Stimulated activated CD8-positive, alpha-beta memory T cell treated with anti-CD3 and anti-CD28 coated beads, Interleukin-2, amount 100 ng/mL, for 1 hour (primary cell): ENCODE measurements at places on chromosomes 7 and 10.

GRCh38 chr7:140060243-140060630 is 2.5 kb downstream of the PARP12 start:
- DNase-seq = no peak

- no peak for DNase-seq
Measured at GRCh38 chr7:158811461-158811860, 17.8 kb downstream of the ESYT2 start.

- no peak for DNase-seq
Measured at GRCh38 chr10:52410916-52411315, 96.8 kb downstream of the DKK1 start.

DNA sequence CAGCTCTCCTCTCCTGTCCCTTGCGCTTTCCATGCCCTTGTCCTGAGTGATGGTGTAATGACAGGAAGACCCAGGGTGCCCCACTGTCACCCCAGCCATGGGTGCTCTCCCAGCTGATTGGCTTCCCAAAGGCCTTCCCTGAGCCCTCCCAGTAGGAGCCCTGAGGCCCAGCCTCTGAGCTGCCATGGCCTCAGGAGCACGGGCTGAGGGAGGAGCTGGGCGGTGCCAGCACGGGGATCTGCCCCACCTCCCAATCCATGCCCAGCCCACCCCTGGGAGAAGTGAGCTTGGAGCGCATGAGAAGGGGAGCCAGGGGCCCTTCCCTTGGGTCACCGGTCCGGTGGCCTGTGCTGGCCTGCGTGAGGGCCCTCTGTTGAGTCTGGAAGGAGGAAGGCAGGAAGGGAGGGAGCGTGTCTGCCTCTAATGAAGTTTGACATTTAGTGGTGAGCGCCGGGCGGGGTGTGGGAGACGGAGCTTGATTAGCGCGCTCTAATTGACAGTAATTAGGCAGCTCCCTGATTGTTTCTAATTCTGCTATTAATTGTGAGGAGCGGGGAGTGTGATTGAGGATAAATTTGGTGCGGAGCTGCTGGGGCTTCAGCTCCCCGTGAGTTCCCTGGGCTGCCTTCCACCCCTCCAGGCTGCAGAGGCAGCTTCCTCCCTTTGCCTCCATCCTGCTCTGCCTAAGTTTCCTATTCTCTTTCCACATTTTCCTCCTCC is 28.3 kb downstream of the GBX1 start:
- DNase-seq = no peak

- DNase-seq = peak; percentile 17
Measured at GRCh38 chr7:130071701-130072622, 1.6 kb downstream of the KLHDC10 start.

DNA sequence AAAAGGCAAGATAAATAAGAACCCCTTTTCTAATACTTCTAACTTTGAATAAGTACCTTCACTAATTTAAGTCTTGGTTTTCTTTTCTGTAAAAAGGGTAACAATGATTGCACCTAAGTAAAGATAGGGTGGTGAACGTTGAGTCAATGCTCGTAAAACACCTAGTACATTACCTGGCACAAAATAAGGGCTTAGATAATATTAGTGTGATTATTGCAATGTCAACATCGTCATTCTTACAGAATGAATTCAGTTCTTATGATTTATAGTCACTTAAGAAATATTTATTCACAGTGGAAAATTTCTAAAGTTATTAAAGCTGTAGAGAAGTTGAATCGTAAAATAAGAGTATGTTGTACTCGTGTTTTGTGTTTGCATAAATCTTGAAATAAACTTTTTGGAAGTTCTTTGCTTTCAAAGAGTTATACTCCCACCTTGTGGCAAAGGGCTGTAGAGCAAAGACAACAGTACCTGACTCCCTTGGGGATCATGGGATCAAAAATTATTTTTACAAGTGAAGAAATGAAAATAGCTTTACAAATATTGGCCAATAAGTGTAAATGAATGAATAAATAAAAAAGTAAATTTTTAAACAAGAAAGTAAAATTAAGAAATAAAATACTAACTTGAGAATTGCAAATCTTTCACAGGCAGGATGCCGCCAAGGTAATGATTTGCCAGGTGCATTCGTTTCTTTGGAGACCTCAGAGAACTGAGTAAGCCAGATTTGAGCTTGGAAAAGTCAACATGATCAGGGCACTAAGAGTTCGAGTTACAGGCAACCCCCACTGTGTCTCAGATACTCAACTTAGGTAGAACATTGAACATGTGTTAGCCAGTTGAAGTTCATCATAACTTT is 285.8 kb upstream of the CACNA2D1 start:
- no peak for DNase-seq

GRCh38 chr10:6067457-6067856 is 5.3 kb upstream of the IL2RA start:
- DNase-seq = no peak

- no peak for DNase-seq
Measured at GRCh38 chr7:123647106-123647730, 8.4 kb upstream of the LMOD2 start.

DNA sequence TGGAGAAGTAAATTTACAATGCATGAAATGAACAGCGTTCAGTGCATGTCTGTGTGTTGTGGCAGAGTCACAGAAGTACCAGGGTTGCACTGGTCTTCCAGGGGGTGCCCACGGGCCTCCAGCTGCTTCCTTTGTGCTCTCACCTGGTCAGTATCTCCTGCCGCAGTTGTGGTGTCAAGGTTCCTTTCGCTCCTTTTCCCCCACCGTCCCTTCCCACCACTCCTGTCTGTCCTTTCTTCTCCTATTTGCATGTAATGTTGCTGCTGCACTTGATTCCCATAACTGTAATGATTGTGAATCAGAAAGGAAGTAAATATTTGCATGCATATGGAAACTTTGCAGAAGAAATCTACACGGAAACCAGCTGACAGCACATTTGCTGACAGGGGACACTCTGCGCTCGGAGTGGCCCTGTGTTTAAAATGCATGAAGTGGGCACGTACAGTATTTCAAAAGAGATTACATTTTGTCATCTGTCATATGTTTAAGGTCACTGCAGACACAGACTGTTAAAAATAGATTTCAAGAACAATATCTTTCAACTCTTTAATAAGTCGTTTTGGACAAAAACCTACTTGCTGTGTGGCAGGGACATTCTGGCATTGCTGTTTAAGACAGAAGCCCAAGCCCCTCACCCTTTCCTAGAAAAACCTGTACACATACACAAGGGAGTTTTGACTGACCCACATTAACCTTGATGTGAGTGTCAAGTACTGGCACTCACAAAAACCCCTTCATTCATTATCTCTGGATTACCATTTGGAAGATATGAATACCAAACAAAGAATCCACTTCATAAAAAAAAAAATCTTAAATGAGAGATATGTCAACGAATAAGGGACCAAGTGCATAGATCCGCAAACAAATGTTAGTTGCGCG is 336.7 kb upstream of the KLF6 start:
- no peak for DNase-seq

GRCh38 chr7:20364571-20365196 is 34.0 kb downstream of the ITGB8 start:
- DNase-seq = no peak

GRCh38 chr10:1419796-1420610 is 317.3 kb downstream of the ADARB2 start:
- DNase-seq = no peak

DNA sequence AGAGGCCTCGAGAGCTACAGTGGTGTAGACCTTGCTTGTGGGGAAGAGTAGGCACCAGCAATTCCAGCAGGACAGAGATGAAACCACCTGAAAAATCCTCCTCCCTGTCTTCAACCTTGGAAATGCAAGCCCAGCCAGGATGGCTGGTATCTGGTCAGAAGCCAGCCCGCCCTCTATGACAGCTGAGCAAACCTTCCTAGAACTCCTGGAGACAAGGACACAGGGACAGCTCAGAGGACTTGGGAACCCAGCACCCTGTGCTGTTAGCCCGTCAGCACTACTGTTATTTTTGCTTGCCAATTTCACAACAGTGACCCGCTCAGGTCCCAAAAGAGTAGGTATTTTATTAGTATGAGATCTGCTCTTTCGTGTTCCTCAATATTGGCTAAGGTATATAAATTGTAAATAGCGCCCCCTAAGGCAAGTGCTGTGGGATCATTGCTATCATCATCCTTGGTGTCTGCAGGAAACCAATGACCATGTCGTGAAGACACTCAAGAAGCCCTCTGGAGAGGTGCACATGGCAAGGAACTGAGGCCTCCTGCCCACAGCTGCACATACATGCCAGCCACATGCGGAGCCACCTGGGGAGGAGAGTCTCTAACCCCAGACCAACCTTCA is 156.5 kb upstream of the CHST15 start:
- DNase-seq = no peak

- DNase-seq = no peak
Measured at GRCh38 chr7:93719546-93719945, 145.0 kb upstream of the CALCR start.

DNA sequence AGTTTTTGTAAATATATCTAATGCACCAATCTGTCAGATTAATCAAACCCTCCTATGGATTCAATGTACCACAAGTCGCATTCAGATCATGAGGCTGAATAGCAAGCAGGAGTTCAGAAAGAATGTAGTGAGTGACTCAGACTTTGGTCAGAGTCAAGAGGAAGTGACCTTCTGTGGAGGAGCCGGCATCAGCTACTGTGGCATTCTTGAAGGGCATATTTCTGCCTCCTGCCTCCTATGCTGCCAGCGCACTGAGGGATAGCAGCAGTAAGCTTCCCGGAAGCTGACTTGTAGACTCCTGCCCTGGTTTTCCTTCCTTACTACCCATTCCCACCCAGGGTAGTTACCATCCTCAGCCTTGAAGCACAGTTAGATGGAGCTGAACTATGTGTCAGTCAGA is 867.5 kb downstream of the NRG3 start:
- DNase-seq = no peak

- no peak for DNase-seq
Measured at GRCh38 chr7:142348921-142349405, 91.1 kb upstream of the PRSS58 start.

GRCh38 chr7:106982415-106982814 is 62.1 kb upstream of the PRKAR2B start:
- no peak for DNase-seq

GRCh38 chr7:43559171-43559945 is 23.6 kb upstream of the STK17A start:
- no peak for DNase-seq

DNA sequence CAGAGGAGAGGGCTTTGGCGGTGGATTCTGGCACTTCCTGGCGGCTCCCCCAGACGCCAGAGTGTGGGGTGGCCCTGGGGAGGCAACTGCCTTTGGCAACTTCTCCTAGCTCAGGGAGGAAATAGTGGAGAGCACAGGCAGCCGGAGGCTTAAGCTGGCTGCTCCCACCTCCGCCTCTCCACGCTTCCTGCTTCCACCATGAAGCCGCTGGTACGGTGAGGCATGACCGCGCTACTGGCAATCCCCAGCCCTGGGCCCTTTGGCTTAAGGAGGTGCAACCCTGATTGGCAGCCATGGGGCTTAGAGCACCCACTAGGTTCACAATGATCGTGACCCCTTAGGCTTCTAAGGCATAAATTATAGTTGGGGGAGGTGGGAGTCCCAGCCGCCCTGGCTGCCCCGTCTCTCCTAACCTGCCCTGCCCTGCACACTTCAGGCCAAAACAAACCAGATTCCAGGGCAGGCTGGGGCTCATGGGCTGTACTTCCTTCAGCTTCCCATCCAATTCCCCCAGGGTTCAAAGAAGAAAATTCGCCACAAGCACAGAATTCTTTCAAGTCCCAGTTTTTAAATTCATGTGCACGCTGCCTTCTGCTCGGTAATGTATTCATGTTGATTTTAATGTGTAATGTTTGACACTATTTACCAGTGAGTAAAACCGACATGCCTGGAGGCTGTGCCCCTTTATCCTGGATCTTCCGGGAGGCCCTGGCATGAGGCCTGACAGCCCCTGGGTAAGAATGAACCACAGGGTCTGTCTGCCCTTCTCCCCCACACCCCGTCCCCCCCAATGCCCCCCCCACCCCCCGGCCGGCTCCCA is 90.7 kb upstream of the LRRC4 start:
- DNase-seq = no peak

DNA sequence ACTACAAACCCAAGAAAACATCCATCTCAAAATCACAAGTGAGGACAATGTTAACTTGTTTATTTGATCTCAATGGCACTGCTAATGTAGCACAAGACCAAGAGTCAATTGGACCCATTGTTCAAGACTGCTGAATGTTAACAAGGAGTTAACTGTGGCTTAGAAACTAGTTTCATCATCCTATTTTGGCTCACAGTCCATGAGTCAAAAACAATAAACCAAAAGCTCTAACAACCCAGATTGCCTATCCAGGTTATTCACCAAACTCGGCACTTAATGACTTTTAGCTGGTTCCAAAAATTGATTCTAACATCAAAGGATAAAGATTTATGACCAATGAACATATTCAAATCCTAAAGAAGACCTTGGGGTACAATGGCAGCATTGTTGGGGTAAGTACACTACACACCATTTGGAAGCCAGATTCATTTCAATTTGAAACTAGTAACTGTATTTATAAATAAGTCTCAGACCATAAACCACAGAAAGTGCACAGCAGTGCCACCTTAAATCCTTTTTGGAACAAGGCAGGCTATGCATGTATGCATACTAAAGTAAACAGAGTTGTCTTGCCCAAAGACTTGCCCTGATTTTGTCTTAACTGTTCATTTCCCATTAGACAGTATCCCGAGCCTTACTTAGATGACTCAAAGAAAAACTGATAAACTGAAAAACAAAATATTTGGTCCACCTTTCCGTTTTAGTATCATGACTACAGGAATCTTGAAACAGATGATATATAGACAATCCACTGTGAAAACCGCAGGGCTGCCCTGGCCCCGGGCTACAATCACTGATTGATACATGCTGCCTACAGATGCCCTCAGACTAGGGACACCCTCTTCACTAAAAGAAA is 84.5 kb downstream of the SRPK2 start:
- no peak for DNase-seq

- DNase-seq = no peak
Measured at GRCh38 chr10:129468187-129468586, 1.1 kb downstream of the MGMT start.

GRCh38 chr10:11775412-11775811 is 33.2 kb downstream of the ECHDC3 start:
- DNase-seq = no peak

- DNase-seq = no peak
Measured at GRCh38 chr7:151439855-151440798, at the start of gene CRYGN. CRYGN (minus strand) TSS chr7:151440141; CDS start chr7:151439917, 224 bp downstream.

- no peak for DNase-seq
Measured at GRCh38 chr7:19177269-19177668, 32.0 kb upstream of the FERD3L start.

DNA sequence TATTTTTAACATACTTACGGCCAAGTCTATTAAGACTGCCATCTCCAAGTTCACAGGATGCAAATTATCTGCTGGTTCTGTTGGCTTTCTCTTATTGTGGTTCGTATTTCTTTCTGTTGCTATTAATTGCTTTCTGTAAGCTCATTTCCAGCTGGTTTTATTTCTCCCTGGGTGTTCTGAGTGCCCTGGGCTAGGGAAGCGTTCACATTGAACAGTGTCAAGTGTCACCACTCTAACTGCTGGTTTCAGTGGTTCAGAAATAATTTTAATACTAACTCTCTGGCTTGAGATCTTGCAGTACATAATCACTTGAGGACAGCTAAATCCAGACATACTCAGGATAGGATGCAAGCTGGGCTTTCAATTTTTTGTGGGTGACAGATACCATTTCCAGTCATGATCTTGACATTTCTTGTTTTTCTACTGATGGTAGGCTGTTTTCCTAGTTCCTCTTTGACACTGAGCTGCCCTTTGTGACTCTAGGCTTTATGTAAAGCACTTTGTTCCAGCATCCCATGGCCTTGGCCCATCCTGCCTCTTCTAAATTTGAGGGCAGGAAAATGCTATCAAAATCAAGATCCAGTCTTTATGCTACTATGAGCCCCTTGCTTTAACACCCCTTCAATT is 117.6 kb downstream of the SNX13 start:
- no peak for DNase-seq

- no peak for DNase-seq
Measured at GRCh38 chr7:135662123-135662372, 266 bp upstream of the STMP1 start.

GRCh38 chr10:107545717-107546116 is 381.2 kb upstream of the SORCS1 start:
- no peak for DNase-seq
